ENCODE measurements at places on chromosomes 3 and 15. TPM values are rescaled to one million over a fixed set of nuclear protein-coding genes. Genes with fewer than 3 reads are reported as not detected.

The MRAS gene
- polyA plus RNA-seq = 69.6 TPM

The PRICKLE2 gene
- 6.9 TPM for polyA plus RNA-seq

GRCh38 chr3:69413551-69414207 lies 27.8 kb upstream of the FRMD4B start:
- DNase-seq = no peak

GRCh38 chr15:29612096-29612495 lies 210.2 kb downstream of the TJP1 start:
- DNase-seq = no peak

DNA sequence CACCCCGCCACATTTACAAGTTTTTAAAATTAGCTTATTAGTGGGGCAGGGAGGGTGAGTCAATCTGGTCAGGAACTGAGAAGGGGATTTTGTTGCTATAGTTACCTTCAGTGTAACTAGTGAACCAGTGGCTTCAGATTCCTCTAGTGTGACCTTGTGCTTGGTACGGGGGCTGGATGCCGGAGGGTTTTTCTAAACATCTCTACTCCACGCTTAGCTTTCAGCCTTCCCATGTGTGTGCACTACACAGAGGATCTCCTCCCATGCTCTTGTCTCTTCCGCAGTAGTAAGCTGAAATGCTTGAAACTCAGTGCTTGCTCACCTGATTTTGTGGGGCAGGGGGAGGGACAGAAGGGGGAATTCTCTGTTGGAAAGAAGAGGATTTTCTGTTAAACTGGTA lies 67.9 kb upstream of the AKAP13 start:
- no peak for DNase-seq

DNA sequence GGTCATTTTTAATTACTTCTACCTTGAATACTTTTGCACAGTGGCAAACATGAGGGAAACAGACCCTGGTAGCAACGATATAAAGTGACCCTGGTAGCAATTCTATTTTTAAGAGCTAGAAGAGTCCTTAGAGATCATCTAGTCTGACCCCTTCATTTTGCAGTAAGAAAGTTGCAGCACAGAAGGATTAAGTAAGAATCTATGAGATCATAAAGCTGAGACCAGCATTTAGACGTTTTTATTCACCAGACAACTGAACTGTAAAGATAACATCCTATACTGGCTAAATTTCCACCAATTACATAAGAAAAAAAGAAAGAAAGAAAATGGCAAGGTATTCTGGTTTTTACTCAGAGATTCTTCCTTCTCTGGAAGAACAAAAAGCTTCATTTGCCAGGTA lies 49.9 kb downstream of the LRRFIP2 start:
- no peak for DNase-seq
